ENCODE measurements at places on chromosomes 1 and 21.

DNA sequence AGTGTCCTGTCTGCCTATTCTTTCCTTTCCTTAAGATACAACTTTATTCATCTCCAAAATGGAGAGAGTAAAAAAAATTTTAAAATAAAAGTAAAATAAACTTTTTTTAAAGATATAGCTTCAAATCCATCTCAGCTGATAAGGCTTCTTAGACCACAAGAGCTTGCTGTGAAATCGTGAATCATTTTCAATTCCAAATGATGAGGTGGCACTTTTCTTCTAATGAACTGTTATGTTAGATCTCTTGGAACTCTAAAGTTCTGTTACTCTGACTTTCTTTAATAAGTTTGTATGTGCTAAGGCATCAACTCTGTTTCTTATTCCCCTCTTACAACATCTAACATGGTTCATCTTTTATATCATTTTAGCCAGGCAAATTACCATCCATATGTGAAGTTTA lies 4.5 kb downstream of the SH3GLB1 start:
- DNase-seq: no peak

GRCh38 chr1:12383001-12383400 lies 153.2 kb downstream of the VPS13D start:
- no peak for DNase-seq

GRCh38 chr1:156295391-156295947 lies at the start of gene GLMP:
TSS of gene GLMP (minus strand) at chr1:156295679. CDS start at chr1:156295645, 34 bp downstream.
- peak; percentile 67 for DNase-seq

DNA sequence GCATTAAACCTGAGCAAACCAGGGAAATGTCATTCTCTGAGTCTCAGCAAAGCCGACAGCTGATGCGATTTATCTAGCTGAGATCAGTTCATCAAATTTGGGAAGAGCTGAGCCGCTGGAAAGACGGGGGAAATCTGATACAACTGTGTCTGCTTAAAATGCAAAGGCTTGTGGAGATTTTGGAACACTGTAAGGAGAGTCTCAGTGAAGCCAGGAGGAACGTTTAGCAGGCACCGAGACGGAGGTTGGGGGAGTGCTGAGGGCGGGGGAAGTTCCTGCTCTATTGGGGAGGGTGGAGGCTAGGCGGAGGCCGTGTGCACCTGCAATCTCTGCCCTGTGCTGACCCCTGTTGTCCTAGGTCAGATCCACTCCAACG lies 143.2 kb upstream of the CSF3R start:
- DNase-seq: no peak

DNA sequence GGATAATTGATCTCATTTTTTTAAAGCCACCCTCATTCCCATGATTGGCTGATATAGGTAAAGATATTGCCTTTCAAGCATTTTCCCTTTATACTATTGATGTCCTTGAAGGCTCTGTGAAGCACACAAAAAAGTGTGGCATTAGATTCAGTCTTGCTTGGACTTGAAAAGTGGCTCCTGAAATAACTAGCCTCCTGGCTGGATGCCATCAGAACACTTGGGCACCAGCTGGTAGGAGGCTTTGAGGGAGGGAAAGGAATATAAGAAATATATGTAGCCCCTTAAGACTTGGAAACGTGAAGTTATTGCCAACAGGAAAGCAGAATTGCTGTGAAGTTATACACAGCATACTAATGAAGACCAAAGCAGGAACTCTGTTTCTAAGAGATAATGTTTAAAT lies 14.1 kb downstream of the MTR start:
- peak; percentile 26 for DNase-seq

DNA sequence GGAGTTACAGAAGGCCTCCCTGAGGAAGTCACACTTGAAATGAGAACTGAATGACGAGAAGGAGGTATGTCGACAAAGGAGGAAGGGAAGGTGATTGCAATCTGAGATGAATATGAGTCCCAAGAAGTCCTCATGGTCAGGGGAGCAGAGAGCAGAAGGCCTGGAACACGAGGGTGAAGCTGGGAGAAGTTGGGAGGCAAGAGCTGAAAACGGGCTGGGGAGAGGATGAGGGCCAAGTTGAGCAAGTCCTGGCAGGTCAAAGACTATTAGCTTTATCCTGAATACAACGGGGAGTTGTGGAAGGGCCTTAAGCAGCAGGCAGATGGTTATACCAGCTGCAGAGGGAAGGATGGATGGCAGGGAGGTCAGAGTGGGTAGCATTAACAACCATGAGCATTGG lies 89.5 kb downstream of the KCNJ15 start:
- no peak for DNase-seq

DNA sequence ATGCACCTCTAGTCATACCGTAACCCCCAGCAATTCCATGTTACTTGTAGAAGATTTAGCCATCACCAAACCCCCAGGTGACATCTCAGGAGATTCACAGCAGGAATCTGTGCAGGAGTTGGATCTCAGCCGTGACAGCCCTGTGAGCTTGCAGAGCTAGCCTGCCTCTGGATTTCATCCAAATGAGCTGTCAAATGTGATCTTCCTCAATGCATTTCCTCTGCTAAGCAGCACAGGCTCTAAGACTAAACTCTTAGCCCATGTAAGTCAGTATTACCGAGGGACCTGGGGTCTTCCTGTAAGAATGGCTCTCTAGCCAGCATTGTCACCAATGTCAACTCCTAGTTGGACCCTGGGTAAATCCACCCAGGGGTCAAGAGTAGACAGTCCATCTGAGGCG lies 41.7 kb downstream of the UMODL1 start:
- DNase-seq: peak; percentile 76

DNA sequence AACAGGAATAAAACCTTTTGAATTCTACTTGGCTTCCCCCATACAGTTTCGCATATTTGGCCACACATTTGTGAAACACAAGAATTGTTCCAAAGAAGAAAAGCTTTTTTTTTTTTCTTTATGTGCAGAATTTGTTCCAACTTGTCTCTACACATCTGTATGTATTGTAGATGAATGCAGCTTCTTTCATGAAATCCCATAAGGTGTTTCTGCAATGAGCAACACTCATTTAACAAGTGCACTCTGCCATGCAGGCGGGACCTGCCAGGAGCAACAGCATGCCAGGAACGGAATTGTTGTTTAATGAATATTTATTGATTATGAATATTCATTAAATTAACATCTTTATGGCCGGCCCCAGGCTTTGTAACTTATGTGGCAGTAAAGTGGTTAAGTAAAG lies 1075.0 kb downstream of the TTLL7 start:
- DNase-seq: no peak

- no peak for DNase-seq
Observed at GRCh38 chr1:42272920-42273319, 62.1 kb downstream of the FOXJ3 start.

- no peak for DNase-seq
Observed at GRCh38 chr21:14519000-14519399, 27.1 kb downstream of the SAMSN1 start.

DNA sequence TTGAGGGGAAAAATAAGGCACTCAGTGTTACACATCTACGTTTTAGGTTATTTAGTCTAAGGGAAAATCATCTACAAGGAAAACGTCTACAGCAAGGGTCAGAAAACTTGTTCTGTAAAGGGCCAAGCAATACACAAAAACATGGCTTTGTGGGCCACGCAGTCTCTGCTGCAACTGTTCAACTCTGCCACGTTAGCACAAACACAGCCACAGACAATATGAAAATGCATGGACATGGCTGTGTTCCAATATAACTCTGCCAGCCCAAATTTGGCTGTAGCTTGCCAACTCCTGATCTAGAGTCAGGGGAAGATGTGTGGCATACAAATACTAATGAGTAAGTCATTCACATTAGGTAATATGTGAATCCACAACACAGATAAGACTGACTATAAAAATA lies 40.7 kb downstream of the COA6 start:
- no peak for DNase-seq

DNA sequence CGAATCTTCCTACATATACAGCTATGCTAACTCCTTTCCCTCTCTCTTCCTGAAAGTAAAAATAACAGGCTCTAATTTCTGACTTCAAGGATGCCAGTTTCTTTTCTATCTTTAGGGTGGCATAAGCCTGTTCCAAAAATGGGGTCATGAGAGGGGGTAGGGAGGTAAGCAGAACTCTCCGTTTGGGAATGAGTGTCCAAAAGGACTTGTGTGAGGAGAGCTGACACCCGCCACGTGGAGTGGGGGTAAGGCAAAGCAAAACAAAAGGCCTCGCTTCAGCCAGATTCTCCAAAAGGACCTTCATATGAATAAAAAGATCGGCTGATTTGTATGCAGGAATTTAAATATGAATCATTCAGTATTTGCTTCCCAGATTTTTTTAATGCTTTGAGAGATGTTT lies 28.6 kb downstream of the PLPPR4 start:
- DNase-seq: no peak

- no peak for DNase-seq
Observed at GRCh38 chr1:1567891-1568291, 6.8 kb downstream of the SSU72 start.

GRCh38 chr1:65055747-65056146 lies 89.4 kb upstream of the JAK1 start:
- DNase-seq: no peak

GRCh38 chr1:150609732-150610131 lies 19.7 kb downstream of the ENSA start:
- no peak for DNase-seq

DNA sequence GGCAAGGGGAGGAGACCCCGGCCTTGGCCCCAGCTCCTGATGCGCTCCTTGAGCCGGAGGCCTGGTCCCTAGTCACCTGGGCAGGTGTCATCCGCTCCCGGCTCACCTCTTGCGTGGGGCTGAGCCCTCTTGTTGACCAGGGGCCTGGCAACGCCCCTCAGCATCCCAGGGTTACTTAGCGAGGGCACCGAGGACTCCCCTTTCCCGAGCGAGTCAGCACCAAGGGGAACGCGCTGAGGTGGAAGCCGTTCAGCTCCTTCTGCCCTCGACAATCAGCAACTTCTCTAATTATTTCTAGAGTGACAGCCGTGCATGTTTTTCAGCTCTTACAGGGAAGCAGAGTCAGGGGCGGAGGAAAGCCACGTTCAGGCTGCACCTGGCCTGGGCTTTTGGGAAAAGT lies 522 bp downstream of the SLC45A1 start:
- DNase-seq: peak; percentile 28

DNA sequence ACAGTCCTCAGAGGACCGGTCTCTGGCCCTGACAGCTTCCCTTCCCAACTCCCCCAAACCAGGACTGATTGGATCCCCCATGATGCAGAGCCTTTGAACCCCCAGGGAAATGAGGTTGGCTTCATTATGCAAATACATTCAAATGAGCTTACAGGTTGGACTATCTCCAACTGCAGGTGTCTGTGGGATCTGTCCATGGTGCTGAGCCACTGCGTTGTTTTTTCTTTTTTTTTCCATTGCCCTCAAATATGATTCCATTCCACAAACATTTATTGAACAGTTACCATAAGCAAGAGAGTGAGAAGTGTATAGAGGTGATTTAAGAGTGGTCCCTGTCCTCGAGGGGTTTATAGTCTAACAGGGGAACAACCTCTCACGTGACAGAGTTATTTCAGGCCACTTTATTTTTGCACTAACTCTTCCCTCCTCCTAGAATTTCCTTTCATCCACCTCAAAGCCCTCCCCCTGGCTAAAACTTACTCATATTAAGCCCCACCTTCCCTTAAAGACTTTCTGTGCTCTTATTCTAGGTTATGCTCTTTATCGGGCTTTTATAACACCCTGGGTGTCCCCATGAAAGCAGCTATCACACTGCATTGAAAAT lies 21.9 kb downstream of the DLGAP3 start:
- DNase-seq: no peak

GRCh38 chr1:12478612-12478985 lies 139.4 kb downstream of the DHRS3 start:
- DNase-seq: no peak

DNA sequence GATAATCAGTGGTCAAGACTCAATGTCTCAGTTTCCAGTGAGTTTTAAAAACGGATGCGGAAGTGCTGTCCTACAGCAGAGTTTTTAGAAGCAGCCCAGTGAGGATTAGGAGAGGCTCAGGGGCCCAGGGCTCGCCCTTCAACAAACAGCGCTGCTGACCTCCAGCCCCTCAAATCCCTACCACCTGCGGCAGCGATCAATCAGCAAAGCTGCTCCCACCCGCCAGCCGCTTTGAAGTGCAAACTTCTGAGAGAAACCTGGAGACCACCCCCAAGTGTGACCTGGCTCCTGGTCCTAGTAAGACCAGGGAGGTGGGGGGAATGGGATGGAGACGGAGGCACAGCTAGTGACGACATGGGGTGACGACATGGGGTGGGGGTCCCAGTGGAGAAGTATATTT lies 14.4 kb downstream of the ZBTB17 start:
- no peak for DNase-seq

DNA sequence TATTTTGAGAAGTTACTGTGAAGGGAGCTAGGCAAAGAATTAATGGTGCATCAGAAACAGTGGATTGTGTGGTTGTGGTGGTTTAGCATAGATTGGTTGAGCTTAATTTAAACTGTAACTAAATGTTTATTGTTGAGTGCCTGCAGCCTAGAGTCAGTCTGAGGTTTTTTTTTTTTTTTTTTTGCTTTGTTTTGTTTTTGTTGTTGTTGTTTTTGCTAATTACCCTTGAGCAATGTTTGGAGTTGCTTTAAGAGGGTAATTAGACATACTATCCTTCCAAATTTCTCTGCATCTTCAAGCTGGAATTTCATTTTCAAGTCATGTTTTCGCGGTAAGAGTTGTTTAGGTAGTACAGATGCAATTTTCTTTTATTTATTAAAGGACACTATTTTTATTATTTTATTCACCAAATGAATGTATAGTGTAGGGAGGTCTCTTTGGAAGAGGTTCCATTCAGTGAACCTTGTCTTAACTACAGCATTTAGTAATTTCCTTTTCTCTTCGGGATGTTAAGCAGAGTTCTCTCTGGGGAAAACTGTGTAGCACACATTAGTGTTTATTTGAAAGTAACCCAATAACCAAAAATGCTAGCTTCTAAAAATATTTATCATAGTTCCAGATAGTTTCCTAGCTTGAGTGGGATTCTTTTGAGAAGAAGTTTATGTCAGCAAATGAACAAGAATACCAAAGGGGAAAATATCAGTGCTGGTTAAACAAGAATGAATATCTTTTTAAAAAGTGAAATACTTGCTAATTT lies 82.3 kb downstream of the CLIC4 start:
- no peak for DNase-seq

- no peak for DNase-seq
Observed at GRCh38 chr1:153631047-153632022, 2.5 kb upstream of the CHTOP start.

- no peak for DNase-seq
Observed at GRCh38 chr1:192571668-192572067, 3.9 kb upstream of the RGS1 start.

- no peak for DNase-seq
Observed at GRCh38 chr21:19130379-19131028, 726.9 kb upstream of the TMPRSS15 start.

GRCh38 chr1:192831706-192832355 lies 23.0 kb downstream of the RGS2 start:
- no peak for DNase-seq

- peak; percentile 50 for DNase-seq
Observed at GRCh38 chr1:212062832-212063438, 27.4 kb downstream of the DTL start.

Data from cerebellar cortex (tissue), 1 donor.